Renal cortex interstitium (tissue), 15 donors: ENCODE measurements at places on chromosomes 2 and 18. TPM values are rescaled to one million over a fixed set of nuclear protein-coding genes. Genes with fewer than 3 reads are reported as not detected.

GRCh38 chr2:146908776-146909175 is 936.1 kb upstream of the ACVR2A start:
- no peak for DNase-seq

DNA sequence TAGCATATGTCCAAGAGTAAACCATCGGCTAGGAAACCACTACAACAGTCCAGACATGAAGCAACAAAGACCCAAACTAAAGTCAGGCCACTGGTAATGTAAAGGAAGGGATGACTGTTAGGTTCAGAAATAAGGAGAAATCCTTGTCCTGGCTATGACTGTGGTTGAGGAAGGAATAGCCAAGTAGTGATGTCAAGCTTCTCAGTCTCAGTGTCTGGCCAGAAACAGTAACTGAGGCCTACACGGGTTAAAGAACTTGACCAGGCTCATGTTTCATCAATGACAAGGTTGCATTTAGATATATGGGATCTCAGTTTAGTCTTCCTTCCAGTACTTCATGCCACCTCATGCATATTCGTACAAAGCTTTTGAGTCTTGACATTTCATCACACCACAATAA is 162.0 kb downstream of the ETAA1 start:
- no peak for DNase-seq

DNA sequence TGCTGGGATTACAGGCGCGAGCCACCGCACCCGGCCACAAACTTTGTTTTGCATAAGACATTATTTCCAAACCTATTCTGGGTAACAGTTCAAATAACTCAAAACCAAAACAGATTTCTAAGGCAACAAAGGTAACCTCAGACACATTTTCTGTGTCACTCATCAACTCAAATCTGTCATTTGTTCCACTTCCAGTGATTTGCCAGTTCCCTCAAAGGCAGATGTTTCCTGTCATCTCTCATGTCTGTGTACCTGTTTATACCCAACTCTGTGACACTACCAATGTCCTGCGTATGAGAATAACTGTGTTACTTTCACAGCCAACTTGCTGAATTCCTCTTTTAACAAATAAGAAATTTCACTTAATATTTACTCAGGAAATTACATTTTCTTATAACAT is 54.4 kb downstream of the SCN3A start:
- no peak for DNase-seq

AMMECR1L gene
- polyA plus RNA-seq: 25.4 TPM
